ENCODE measurements at places on chromosomes 1 and 21.
A peak's percentile ranks its signal among the peaks of the same experiment; 100 is the strongest.

GRCh38 chr1:219954052-219954451, 25.7 kb upstream of the SLC30A10 start:
- DNase-seq, result no peak

GRCh38 chr1:204544321-204544720, 28.1 kb downstream of the MDM4 start:
- no peak for DNase-seq

GRCh38 chr21:38402795-38403194, 95.5 kb downstream of the ERG start:
- DNase-seq, result no peak

GRCh38 chr1:87052961-87053360, 138.5 kb downstream of the HS2ST1 start:
- no peak for DNase-seq

DNA sequence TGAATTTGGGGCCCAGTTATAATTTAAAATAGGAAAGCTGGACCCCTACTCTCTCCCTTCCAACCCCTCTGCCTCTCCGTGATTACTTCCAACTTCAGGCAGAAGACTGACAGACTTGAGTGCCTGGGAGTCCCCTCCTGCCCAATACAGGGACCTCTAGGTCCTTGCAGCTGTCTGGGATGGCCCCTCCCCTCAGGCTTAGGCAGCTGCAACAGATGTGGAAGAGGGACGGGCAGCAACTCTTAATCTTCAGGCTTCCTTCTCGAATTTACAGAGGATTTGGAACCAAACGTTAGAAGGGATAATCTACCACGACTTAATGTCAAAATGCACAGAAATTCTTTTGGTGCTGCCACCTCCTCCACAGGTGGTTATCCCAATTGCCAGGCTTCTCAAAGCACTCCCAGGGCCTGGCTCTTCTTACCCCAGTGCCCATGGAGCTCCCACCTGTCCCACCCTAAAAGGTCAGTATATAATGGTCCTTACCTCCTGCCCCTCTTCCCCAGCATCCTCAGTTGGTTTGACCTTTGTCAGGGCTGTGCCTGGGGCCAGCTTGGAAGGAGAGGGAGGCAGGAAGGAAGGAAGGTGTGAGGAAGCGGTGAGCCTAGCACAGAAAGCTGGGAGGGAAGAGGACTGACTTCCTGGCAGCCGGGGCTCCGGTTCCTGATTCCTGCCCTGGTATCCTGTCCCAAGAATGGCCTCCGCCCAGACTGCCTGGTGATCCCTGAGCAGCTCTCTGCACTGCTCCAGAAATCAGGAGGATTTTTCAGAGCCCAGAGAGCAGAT, 2.8 kb downstream of the PEA15 start:
- DNase-seq, result no peak

GRCh38 chr1:164040754-164041153, 518.2 kb upstream of the PBX1 start:
- DNase-seq, result no peak

DNA sequence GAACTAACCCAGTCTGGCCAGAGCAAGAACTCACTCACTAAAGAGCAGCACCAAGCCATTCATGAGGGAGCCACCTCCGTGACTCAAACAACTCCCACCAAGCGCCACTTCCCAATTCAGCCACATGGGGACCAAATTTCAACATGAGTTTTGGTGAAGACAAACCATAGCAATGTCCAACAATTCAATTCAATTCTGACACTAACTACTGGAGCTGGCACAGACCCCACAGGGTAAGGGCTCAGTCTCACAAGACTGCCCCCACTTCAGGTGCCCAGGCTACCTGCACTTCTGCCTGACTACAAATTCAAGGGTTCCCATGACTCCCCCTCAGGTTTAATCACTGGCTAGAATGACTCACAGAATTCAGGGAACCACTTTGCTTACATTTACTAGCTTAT, 48.8 kb upstream of the RAP1A start:
- no peak for DNase-seq

DNA sequence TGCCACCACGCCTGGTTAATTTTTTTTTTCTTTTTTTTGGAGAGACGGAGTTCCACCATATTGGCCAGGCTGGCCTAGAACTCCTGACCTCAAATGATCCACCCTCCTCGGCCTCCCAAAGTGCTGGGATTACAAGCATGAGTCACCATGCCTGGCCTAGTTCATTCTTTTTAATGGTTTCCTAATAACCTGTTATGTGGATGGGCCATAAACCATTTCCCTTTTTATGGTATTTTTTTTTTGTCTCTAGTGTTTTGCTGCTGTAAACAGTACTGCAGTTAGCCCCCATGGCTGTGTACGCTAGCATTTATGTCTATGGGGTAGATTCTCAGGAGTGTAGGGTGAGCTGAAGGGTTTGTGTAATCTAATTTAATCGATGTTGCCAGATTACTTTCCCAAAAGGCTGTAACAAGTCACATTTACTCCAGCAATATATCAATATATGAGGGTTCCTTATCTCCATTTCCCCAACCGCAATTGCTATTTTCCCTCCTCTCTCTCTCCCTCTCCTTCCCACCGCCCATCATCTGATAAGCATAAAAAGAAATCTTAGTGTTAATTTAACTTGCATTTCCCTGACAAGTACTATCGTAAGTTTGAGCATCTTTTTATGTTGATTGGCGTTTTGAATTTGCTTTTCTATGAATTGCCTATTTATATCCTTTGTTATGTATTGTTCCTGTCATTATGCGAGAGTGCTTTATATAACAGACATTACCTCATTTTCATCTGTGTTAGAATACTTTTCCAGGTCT, 28.7 kb downstream of the RCSD1 start:
- DNase-seq, result no peak

GRCh38 chr1:233610628-233611027, 3.3 kb upstream of the KCNK1 start:
- no peak for DNase-seq

GRCh38 chr1:12069623-12070244, 6.6 kb downstream of the TNFRSF8 start:
- no peak for DNase-seq

DNA sequence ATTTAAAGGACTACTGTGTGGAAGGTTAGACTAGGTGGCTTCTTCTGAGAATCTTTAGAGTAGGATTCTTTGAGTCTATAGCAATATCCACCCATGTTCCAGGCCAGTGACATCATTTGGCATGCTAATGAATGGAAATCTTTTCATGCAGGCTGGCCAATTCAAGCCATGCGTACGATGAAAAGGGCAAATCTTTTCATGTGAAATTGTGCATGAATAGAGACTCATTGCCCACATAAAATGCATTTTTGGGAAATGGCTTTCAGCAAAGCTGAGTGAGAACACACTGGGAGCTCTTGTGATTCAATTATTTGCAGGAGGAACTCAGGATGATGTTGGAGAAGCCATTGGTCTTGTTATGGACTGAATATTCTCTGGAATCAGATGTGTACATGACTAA, 324.9 kb upstream of the DAB1 start:
- no peak for DNase-seq

DNA sequence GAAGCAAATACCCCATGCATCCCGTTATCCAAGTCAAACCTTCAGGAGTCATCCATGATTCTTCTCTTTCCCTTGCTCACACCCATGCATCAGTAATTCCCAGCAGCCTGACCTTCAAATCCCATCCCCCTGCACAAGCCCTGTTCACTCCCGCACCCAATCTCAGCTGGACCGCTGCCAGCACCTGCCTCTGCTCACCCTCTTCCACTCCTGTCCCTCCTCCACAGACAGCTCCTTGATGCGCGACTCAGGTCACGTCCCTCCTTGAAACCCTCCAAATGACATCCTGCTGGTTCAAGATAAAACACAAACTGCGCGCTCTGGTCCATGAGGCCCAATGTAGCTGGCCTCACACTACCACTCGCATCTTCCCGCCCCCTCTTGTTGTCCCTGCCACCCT, 43.4 kb upstream of the MPZL1 start:
- no peak for DNase-seq

GRCh38 chr1:7388488-7389185, 382.5 kb upstream of the VAMP3 start:
- DNase-seq, result peak; percentile 66

DNA sequence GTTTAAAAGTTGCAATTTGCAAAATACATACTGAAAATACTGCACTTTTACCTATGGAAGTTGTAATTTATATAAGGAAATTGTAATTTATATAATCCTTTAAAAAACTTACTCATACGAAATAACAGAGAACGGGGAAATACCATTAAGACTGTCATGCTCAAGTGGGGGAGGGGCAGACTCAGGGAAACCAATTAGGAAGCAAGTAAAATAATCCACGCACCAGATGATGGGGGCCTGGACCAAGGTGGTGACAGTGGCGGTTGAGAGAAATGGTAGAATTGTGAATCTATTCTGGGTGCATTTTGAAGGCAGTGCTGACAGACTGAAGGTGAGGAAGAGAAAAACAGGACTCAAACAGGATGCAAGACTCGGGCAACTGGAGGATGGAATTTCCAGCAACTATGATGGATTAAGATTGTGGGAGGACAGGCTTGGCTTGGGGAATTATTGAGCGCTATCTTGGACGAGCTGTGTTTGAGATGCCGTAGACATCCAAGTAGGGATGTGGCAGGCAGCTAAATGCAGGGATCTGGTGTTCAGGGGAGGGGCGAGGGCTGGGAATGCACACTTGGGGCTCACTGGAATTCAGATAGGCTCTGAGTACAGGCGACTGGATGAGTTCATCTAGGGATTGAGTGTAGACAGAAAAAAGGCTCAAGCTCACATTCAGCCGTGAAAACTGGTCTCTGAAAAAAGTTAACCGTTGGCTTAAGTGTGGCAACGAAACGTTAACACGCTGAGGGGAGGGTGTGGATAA, 977 bp downstream of the LCA5L start:
- peak; percentile 59 for DNase-seq

- no peak for DNase-seq
Observed at GRCh38 chr1:88341447-88341846, 342.6 kb upstream of the PKN2 start.

DNA sequence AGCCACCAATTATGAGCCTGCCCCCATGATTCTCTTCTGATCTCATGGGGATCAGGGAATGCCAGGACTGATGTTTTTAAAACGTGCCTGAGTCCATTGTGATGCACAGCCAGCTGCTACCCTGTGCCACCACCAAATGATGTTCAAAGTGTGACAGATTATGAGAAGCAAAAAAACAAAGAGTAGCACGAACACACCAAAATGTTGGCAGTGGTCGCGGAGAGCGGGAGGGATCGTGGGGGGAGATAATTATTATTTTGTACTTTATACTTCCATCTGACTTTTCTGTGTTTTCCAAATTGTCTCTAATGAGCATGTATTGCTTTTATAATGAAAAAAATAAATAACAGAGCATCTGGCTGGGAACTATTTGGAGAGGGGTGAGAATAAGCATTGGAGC, 50.5 kb downstream of the EPHB2 start:
- no peak for DNase-seq

DNA sequence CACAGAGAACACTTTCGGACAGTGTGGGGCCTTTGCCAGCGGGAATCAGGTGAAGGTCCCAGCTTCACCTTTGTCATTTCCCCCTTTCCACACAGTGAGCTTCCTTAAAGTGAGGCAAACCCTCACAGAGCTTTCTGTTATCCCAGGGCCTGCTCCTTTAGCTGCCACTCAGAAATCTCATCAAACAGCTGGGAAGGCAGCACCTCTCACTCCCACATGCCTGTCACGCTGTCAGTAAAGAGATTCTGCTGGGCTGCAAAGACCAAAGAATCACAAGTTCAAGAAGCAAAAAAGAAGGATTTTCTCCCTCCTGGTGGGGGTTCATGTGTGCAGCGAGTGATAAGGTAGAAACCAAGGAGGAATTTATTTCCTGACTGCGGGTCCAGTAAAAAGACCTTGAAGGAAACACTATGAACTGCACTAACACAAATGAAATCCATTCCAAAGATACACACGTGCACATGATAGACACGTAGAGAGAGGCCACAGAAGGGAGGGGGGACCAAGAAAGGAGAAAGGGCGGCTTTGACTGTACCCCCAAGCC, 44.0 kb downstream of the HTR6 start:
- DNase-seq, result no peak
